ENCODE measurements at places on chromosomes 2 and 18. TPM values are rescaled to one million over a fixed set of nuclear protein-coding genes. Genes with fewer than 3 reads are reported as not detected.

Gene ZNF892
- 2.9 TPM for total RNA-seq

Gene POTEE
- 0.79 TPM for total RNA-seq

Gene SIX2
- 0.37 TPM for total RNA-seq

Gene FEZ2
- total RNA-seq, result 40.4 TPM

DNA sequence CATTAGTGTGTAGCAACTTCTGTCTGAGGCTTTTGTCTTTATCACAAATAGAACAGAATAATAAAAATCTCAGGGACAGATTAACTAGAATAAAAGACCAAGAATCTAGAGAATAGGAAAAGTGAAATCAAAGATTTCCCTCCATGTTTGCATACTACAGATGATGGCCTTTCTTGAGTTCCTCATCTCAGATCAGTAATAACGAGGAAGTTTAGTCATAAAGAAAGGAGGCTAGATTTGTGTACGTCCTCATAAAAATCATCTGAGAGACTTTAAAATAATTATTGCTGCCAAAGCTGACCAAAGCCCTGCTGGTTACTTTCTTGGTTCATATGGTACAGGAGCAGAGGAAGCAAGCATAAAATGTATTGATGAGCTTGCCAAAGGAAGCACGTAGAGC lies 117.3 kb downstream of the MIB1 start:
- DNase-seq, result no peak
- H3K27ac ChIP-seq, result no peak overlapping the region
- peaks cover 90% of the 10 kb centered on the region for H3K36me3 ChIP-seq
- no peaks in the 10 kb centered on the region for H3K27me3 ChIP-seq
- H3K4me1 ChIP-seq, result no peaks in the 10 kb centered on the region

DNA sequence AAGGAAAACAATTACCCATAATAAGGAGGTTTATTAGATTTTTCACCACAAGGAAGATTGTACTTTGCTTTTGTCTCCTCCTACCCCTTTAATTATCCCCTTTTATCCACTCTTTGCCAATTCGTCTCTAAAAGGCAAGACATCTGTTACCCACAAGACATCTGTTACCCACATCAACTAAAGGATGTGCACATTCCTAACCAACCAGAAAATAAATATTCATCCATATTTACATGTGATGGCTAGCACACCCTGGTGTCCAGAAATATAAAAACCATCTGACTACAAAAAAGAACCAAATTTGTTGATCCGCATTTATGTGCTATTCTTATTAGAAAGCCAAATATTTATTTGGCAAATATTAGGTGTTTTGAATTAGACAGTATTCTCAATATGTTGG lies 35.7 kb downstream of the ACVR1C start:
- H3K4me1 ChIP-seq, result no peaks in the 10 kb centered on the region
- H3K27ac ChIP-seq, result no peak overlapping the region
- H3K36me3 ChIP-seq, result no peaks in the 10 kb centered on the region
- peaks cover 7% of the 10 kb centered on the region for H3K27me3 ChIP-seq
- no peak for DNase-seq

GRCh38 chr2:33186937-33187336 lies 240.2 kb downstream of the LTBP1 start:
- no peak overlapping the region for H3K27ac ChIP-seq
- no peaks in the 10 kb centered on the region for H3K27me3 ChIP-seq
- H3K4me3 ChIP-seq, result no peak overlapping the region
- H3K36me3 ChIP-seq, result peaks cover 48% of the 10 kb centered on the region
- no peak for DNase-seq

DNA sequence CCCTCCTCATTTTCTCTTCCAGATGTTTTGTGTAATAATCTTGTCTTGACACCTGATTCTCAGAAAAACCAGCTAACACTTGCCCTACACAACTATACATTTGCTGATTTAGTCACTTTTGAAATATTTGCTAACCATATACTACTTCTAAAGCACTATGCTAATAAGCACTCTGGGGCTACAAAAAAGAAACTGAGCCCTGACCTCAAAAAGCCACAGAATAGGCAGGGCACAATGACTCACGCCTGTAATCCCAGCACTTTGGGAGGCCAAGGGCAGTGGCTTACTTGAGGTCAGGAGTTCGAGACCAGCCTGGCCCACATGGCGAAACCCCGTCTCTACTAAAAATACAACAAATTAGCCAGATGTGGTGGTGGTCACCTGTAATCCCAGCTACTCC lies 266.0 kb downstream of the RAD51AP2 start:
- H3K27me3 ChIP-seq, result no peaks in the 10 kb centered on the region
- no peak overlapping the region for H3K27ac ChIP-seq
- no peaks in the 10 kb centered on the region for H3K36me3 ChIP-seq
- no peak overlapping the region for H3K4me3 ChIP-seq
- no peak for DNase-seq
- no peaks in the 10 kb centered on the region for H3K4me1 ChIP-seq

DNA sequence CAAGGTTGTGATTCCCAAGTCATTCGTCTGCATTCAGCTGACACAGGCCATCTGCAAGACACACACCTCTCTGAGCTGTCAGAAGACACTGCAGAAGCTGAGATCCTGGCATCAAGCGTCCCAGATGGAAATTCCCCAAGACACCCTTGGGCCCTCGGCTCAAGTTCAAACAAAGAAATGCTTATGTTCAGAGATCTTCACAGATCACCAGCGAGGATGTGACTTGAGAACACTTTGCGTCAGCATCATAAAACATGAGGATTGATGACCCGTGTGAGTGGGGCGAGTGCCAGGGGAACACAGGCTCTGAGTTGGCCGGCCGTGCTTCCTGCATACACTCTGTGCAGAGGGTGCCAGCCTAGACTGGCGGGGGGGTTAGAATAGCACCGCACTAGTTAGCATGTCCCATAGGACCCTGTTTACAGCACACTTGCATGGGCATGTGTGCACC lies 36.8 kb downstream of the KCNIP3 start:
- H3K4me1 ChIP-seq, result no peaks in the 10 kb centered on the region
- no peaks in the 10 kb centered on the region for H3K27me3 ChIP-seq
- no peaks in the 10 kb centered on the region for H3K36me3 ChIP-seq
- H3K27ac ChIP-seq, result no peak overlapping the region

- no peak for DNase-seq
- H3K4me1 ChIP-seq, result no peaks in the 10 kb centered on the region
- H3K27me3 ChIP-seq, result peaks cover 16% of the 10 kb centered on the region
Observed at GRCh38 chr2:95062242-95063085, 37.0 kb downstream of the MAL start.

GRCh38 chr2:170878066-170878465 lies 51.0 kb upstream of the GORASP2 start:
- no peak overlapping the region for H3K4me3 ChIP-seq
- H3K36me3 ChIP-seq, result no peaks in the 10 kb centered on the region
- peaks cover 2% of the 10 kb centered on the region for H3K27me3 ChIP-seq

- peaks cover 6% of the 10 kb centered on the region for H3K27me3 ChIP-seq
- no peak overlapping the region for H3K4me3 ChIP-seq
- H3K27ac ChIP-seq, result no peak overlapping the region
- H3K4me1 ChIP-seq, result no peaks in the 10 kb centered on the region
- H3K36me3 ChIP-seq, result no peaks in the 10 kb centered on the region
- no peak for DNase-seq
Observed at GRCh38 chr2:27152102-27152795, 3.4 kb downstream of the TCF23 start.

DNA sequence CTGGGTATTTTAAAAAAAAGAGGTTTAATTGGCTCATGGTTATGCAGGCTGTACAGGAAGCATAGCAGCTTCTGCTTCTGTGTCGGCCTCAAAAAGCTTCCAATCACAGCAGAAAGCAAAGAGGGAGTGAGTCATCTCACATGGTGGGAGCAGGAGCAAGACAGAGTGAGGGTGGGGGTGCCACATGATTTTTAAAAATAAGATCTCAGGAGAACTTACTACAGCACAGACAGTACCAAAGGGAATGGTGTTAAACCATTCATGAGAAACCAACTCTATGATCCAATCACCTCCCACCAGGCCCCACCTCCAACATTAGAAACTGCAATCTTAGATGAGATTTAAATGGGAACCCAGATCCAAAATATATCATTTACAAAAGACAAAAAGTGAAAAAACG lies 14.6 kb downstream of the ZNF519 start:
- no peaks in the 10 kb centered on the region for H3K27me3 ChIP-seq
- no peaks in the 10 kb centered on the region for H3K4me1 ChIP-seq
- no peak for DNase-seq
- H3K4me3 ChIP-seq, result no peak overlapping the region
- H3K27ac ChIP-seq, result no peak overlapping the region

DNA sequence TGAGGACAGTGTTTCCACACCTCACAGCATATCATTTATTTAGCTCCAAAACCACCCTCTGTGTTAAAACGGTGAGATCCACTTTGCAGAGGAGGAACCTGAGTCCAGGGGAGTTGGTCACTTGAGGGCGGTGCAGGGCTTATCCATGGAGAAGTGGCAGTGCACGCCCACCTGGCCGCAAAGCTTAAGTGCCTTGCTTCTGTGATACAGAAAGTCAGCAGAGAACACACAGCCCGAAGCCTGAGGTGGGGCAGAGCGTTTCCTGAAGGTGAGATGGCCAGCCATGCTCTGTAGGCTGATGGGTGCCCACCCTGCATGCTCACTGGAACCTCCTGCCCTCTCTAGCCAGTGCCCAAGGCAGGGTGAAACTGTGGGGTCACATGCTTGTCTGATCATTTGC lies 87.3 kb downstream of the SH3RF3 start:
- no peaks in the 10 kb centered on the region for H3K27me3 ChIP-seq
- DNase-seq, result no peak
- H3K4me3 ChIP-seq, result no peak overlapping the region
- H3K4me1 ChIP-seq, result peaks cover 35% of the 10 kb centered on the region
- H3K36me3 ChIP-seq, result no peaks in the 10 kb centered on the region

DNA sequence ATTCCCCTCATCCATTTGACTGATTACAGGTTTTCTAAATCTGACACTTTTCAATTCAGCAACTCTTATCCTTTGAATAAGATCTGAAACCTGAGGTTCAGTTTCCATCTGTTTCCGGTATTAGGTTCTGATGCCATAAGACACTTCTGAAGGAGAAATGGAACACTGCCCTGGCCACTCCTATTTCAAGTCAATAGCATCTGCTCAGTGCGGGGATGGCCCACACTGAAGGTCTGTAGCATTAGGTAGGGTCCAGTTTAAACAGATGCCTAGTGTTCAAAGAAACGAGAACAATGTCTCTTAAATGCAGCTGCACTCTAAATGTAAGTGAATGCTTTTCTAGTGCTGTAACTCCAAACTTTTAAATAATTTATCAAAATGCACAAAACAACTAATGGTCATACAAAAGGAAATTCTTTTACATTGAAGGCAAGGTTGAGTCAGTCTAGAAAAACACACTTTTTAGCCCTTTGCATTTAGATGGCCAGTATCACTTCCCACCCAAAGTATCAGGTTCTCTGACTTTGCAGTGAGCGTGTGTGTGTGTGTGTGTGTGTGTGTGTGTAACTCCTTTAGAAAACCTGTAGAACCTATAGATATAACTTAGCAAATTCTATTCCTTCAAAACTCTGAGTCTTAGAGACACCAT lies 78.2 kb downstream of the STK39 start:
- DNase-seq, result no peak
- no peaks in the 10 kb centered on the region for H3K36me3 ChIP-seq
- H3K4me1 ChIP-seq, result peaks cover 14% of the 10 kb centered on the region
- H3K27ac ChIP-seq, result no peak overlapping the region
- H3K27me3 ChIP-seq, result no peaks in the 10 kb centered on the region
- no peak overlapping the region for H3K4me3 ChIP-seq

DNA sequence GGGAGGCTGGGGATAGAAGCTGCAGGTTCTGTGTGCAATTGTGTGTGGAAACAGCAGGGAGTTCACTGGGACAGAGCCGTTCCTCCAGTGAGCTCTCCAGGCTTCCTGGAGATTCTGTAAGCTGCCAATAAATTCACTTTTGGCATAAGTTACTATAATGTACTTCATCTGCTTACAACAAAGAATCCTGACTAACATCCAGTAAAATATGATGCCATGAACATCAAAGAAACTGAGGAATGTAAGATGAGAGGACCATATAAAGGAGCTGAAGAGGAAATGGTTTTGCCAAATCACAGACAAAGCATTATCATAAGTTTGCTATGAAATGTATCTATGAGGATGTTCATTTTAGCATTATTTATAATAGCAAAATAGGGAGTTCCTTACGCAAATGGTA lies 175.3 kb downstream of the KCNE4 start:
- no peak overlapping the region for H3K27ac ChIP-seq
- H3K4me3 ChIP-seq, result no peak overlapping the region
- H3K27me3 ChIP-seq, result no peaks in the 10 kb centered on the region
- H3K4me1 ChIP-seq, result no peaks in the 10 kb centered on the region

GRCh38 chr2:25310965-25311864 lies 30.5 kb downstream of the DNMT3A start:
- no peak overlapping the region for H3K4me3 ChIP-seq
- peak; percentile 65 for DNase-seq
- no peaks in the 10 kb centered on the region for H3K27me3 ChIP-seq
- H3K36me3 ChIP-seq, result no peaks in the 10 kb centered on the region
- H3K4me1 ChIP-seq, result peaks cover 79% of the 10 kb centered on the region

DNA sequence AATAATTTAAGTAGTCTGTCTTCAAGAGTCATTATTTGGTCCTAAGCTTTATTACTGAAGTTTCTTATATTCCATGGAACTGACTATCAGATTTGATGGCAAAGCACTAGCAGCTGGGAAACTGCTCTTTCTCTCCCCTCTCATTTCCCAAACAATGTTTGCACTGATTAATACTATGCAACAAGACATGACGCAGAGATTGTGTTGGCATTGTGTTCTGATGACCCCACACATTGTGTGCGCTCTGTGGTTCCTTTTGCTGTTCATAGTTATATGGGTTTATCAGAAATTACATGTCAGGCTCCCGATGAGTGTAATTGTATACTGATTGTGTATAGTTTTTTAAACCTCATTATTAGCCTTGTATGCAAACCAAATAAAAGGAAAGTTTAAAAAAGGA lies 331.6 kb upstream of the FANCL start:
- H3K4me3 ChIP-seq, result no peak overlapping the region
- no peak for DNase-seq
- no peak overlapping the region for H3K27ac ChIP-seq
- H3K36me3 ChIP-seq, result no peaks in the 10 kb centered on the region
- no peaks in the 10 kb centered on the region for H3K27me3 ChIP-seq

GRCh38 chr2:172415865-172416183 lies 11.6 kb upstream of the ITGA6 start:
- no peaks in the 10 kb centered on the region for H3K36me3 ChIP-seq
- H3K27me3 ChIP-seq, result no peaks in the 10 kb centered on the region
- no peak overlapping the region for H3K4me3 ChIP-seq

Data from heart right ventricle (tissue), 16 donors.